Activated T-helper 1 cell treated with Interleukin-2 at 50 U/mL for 16 hours (primary cell): ENCODE measurements at places on chromosomes 1 and 21.

DNA sequence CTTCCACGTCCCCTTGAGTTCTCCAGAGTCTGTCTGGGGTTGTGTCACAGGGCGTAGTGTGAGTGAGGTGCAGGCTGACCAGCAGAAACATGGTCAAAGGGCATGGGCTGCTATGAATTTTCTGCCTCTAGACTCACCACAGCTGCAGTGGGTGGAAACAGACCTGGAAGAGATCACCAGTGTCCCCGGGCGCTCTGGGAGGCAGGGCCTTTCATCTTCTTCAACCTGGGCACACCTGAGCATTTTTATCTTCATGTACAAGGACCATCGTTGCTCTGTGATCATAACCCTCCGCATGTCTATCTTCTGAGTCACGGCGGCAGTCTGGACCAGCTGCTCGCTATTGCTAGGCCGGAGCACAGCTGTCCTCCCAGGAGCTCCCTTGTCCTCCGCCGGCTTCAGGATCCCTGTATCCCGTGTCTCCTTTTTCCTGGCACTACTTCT is 29.6 kb downstream of the DEGS1 start:
- no peak for DNase-seq

DNA sequence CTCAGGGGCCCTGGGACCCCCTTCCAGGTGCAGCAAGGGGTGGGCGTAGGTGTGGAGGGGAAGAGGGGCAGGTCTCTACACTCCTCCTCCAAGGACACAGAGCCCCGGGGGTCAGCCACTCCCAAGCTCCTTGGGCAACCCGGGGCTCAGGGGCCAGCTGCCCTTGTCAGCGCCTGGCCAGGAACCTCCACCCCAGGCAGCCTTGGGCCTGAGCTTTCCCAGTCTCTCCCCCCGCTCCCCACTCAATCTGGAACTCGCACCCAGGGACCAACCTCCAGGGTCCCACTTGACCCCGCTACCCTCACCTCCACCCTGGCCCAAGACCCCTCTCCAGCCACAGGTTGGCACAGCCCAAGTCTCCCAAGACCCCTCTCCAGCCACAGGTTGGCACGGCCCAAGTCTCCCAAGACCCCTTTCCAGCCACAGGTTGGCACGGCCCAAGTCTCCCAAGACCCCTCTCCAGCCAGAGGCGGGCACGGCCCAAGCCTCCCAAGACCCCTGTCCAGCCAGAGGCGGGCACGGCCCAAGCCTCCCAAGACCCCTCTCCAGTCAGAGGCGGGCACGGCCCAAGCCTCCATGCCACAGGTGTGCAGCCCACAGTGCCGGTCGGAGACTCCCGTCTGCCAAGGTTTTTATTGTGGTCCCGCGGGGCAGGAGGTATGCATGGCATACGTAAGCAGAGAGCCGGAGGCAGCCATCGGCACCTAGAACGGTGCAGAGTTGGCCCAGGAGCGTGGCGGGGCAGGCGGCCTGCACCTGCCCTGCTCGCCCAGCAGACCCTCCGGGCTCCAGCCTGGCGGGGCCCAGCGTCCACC is 3.0 kb downstream of the TNFRSF4 start:
- DNase-seq: no peak

GRCh38 chr1:3759796-3760195 is 7.5 kb downstream of the CCDC27 start:
- no peak for DNase-seq

DNA sequence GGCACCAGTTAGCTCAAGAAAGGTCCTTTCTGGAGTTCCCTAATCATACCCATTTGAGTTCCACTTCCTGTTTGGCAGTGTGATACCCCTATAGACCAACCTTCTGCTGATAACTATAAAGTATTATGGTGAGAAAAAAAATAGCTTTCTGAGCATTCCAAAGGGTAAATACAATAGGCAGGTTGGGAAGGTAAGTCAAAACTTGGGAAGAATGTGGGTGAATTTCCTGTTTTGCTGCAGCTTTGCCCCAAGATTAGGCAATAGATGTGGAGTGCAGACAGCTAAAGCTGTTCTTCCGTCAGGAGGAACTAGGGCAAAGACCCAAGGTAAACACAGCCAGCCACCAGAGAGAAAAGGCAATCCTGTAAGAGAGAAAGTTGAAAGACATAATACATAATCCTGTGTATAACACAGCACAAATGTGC is 49.9 kb upstream of the GUCA2A start:
- DNase-seq: no peak

DNA sequence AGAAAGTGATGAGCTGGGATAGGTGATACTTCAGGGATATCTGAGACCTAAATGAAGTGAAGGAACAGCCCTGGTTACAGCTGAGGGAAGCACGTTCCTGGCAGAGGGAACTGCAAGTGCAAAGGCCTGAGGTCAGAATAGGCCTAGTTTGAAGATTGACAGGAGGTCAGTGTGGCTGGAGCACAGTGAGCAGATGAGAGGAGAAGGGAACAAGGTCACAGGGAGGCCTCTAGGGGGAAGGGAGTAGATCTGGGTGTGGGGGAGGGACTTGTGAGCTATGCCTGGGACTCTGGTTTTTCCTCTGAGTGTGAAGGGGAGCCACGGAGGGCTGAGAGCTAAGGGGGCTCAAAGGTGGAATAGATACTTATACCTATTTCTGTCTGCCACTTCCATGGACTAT is 736.4 kb downstream of the MATN1 start:
- no peak for DNase-seq

- no peak for DNase-seq
These were observed 36.3 kb upstream of the MAGOH start for GRCh38 chr1:53274541-53275185.

- DNase-seq: no peak
These were observed 384.7 kb upstream of the VAMP3 start for GRCh38 chr1:7386226-7387052.

DNA sequence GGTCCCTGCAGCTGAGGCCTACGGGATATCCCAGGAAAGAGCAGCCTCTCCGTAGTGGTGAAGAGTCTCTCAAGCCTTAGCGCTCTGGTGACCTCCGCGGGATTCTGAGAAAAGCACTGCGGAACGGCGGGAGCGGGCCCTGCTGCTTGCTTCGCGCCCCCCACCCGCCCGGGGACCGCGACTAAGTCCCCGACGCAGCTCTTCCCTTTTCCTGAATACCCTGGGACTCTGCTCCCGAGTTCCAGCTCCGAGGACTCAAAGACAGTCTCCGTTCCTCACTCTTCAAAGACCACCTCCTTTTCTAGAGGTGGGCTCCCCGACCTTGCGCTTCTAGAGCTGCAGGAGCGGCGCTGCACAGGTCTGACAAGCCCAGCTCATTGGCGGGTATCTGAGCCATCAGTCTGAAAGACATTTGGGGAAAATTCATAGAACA is 3.6 kb upstream of the PRRX1 start:
- DNase-seq: no peak

GRCh38 chr1:210700511-210700910 is 371.8 kb downstream of the HHAT start:
- DNase-seq: no peak

DNA sequence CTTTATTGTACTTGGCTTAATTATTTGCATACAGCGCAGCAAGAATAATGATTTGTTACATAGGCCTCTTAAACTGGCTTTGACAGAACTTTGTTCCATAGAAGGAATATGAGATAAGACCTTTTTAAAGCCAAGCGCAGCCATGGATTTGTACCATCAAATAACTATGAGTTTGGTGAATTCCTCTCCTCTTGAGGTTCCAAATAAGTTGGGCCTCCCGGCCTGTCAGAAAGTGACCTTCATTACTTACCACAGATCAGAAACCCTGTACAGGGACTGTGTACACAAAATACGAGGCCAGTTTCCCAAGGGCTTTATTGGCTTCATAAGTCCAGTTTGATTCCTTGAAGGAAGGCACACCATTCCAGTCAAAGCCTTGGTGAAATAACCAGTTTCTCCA is 21.8 kb upstream of the HSD3B1 start:
- no peak for DNase-seq

DNA sequence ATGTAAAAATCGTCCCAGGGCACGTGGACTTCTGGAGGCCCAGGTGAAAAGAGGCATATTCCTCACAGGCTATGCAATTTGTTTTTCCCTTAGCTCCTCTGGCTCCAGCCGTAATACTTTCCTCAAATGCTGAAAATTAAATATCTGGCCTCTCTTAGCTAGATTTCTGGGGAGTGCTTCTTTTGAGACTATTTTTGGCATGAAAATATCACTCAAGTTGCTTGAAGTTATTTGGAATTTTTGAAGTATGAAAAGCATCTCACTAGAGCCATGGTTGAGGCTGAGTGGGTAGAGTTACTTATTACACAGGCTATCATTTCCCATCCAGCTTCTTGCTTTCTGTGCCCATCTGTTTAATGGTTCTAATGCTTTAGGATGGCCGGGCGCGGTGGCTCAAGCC is 59.7 kb downstream of the MYOM3 start:
- no peak for DNase-seq

GRCh38 chr1:72649991-72650390 is 367.7 kb upstream of the NEGR1 start:
- no peak for DNase-seq

- DNase-seq: no peak
These were observed 96.5 kb downstream of the ATP1B1 start for GRCh38 chr1:169202791-169203665.

- DNase-seq: no peak
These were observed 277.6 kb upstream of the NCAM2 start for GRCh38 chr21:20720623-20721022.

- no peak for DNase-seq
These were observed 20.6 kb downstream of the NIBAN1 start for GRCh38 chr1:184953600-184954219.

DNA sequence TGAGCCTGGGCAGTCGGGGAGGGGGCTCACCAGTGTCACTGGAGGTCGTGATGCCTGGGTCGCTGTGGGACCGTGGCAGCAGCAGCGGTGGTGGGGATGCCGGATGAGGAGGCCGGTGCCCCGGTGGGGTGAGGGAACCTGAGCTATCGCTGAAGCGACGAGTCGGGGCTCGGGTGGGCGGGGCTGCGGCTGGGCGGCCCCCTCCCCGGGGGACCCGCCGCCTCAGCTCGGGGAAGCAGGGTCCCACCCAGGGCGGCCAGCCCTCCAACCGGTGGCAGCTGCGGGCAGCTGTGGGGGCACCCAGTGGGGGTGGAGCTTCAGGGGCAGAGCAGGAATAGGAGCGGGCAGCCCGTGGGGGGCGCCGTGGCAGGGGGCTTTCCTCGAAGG is 5.0 kb downstream of the ENTREP3 start:
- DNase-seq: no peak
